HL-60 (cell line): ENCODE measurements at places on chromosomes 1 and 21.

DNA sequence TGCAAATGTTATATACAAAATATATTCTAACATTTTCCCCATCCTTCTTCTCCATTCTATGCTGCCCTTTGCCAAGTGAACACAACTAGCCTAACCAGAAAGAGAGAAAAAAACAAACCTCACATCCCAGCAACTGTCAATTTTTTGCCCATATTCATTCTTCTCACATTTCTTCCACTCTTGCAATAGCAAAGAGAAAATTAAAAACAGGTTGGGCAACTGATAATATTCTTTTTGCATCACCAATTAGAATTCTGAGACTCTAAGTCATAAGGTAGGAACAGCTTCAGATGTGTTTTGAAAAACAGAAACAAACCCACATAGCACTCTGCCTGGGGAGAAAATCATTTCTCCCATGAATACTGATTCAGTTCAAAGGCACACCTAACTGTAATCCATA lies 25.2 kb upstream of the EXO1 start:
- no peak for DNase-seq

DNA sequence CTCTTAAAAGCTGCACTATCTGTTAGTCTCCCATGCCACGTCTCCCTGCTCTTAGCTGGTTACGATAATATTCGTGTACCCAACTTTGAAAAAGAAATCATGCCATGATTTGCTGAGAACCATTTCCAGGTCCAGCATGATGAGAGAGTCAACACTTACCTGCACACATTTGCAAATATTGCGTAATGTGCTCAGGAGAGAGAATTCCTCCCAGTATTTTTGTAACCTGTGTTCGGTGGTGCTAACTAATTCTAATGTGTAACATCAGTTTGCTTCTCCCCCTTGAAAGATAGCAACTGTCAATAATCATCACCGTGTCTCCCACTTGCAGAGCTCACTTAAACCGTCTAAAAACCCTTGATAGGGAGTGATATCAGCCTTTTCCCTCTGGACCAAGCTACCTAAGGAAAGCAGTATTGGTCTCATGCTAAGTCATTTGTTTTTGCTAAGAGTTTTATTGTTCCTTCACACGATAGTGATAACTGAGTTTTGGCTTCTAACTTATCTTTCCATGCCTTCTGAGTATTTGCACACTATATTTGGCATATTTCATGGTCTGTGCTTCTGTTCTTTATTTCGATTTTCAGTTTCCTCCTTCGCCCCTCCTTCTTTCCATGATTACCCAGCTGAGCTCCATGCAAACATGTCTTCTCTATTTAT lies 61.1 kb upstream of the IRF2BP2 start:
- no peak for DNase-seq

DNA sequence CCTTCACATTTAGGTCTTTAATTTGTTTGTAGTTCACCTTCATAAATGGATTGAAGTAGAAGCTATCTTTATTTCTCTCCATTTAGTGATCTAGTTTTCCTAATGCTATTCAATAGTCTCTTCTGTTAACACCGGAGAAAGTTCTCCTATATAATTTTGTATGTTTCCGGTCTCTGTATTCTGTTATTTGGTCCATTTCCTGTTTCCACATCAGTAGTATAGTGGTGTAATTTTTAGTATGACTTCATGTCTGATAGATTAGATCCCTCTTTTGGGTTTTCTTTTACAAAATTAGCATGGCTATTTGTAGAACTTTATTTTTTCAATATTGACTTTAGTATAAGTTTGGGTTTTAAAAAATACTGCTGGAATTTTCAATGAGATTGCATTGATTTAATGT lies 41.6 kb upstream of the PKP1 start:
- no peak for DNase-seq

DNA sequence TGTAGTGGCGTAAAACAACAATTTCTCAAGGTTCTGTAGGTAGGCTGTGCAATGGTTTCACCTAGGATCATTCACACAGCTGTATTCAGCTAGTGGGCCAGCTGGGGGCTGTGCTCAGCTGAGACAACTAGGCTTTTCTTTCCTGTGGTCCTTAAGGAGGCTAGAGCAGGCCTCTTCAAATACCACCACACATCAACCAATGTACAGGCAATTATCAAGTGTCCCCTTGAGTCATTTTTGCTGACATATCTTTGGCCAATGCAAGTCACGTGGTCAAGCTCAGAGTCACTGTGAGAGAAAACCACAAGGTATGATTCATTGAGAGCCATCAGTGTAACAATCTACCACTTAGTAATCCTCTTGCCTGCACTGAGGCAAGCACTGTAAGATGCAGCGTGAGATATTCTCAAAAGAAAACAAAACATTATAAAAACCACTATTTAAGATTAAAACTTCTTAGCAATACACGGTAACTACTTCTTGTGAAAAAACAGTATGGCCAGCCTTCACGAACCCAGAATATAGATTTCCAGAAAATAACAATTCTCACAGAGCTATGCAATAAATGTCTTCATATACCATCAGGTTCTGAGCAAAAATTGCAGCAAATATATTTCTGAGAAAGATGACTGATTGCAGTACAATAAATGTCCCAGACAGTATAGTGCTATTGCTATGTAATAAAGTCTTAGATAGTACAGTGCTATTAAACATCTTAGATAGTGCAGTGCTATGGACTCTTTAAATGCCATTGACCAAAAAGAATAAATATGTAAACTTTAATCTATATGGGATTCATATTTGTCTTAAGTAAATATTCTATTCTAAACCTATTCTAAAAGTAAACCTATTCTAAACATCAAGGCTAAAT lies 55.3 kb downstream of the NME7 start:
- DNase-seq, result peak; percentile 32

DNA sequence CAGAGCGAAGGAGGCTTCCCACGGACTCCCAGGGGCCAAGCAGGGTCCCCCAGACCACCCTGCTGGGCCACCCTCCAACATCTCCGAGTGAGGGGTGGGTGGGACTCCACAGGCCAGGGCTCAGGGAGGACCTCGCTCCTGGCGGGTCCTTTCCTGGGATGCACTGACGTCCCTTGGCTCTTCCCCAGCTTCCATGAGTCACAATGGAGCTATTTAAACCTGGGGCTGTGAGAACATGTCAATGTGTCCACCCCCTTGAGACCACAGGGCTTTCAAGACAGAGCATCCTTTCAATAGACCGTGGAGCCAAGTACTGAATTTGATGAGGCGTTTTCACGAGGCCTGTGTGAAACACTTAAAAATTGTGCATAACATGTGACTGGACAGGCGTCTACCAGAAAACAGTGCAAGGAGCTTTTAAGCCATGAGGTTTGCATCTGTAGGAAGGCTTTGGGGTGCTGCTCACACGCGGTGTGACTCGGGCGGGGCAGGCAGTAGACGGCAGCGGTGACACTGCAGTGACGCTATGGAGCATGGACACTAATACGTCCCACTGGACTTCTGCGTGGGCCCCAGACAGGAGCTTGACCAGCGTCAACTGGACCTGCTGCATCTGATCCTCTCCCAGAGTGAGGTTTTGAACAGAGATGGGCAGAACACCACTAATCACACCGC lies 24.1 kb upstream of the NPHP4 start:
- DNase-seq, result no peak

DNA sequence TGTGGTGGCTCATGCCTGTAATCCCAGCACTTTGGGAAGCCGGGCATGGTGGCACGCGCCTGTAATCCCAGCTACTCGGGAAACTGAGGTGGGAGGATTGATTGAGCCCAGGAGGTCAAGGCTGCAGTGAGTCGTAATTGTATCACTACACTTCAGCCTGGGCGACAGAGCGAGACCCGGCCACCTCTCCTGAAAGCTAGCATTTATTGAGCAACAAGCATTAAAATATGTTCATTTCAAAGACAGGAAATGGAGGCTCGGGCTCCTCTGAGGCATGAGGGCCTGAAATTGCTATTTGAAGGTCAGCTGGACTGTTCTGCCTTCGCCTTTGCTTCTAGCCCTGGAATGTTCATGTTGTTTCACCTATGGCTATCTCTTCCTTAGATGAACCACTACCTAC lies 34.5 kb downstream of the SPATA21 start:
- DNase-seq, result no peak

DNA sequence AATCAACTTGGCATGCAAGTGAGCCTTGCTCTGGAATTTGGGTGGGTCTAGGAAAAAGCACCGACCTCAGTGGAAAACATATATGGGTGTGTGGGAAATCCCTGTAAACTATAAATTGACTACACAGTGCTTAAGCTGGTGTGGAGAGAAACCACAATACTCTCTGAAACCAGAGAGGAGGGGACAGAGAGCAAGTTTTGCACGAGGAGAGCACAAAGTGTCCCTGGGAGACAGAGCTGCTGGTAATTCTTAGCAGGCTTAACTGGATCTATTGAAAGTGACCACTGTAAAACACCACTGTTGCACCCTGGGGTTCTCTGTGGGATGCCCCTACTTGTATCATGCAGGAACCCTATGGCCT lies 12.8 kb downstream of the KCNJ15 start:
- DNase-seq, result no peak

- peak; percentile 35 for DNase-seq
These were observed 311.5 kb downstream of the SETD4 start for GRCh38 chr21:35748678-35749314.

DNA sequence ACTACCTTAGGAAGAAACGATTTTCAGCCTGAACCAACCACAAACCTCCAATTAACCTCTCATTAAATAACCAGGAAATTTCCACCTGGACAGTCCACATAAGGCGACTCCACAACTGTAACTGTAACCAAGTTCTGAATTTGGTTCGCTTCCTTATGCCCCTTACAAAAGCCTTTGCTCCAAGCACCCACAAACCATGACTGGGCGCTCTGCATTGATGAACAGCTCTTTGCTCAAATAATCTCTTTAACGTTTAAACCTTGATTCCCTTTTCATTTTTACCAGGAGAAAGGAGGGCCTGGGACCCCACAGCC lies 38.2 kb upstream of the ZNF124 start:
- no peak for DNase-seq

- no peak for DNase-seq
These were observed 82.0 kb downstream of the OLFML3 start for GRCh38 chr1:114061121-114061830.

- no peak for DNase-seq
These were observed 61.0 kb downstream of the POFUT2 start for GRCh38 chr21:45226540-45227326.

- DNase-seq, result peak; percentile 89
These were observed 113.1 kb upstream of the IRF2BP2 start for GRCh38 chr1:234722904-234723720.
